Fibroblast of lung (primary cell): ENCODE measurements at places on chromosomes 16 and 17.

GRCh38 chr17:40450175-40450574 is 6.9 kb downstream of the IGFBP4 start:
- peak; percentile 56 for DNase-seq

- DNase-seq = no peak
These were observed 16.3 kb downstream of the FOXJ1 start for GRCh38 chr17:76124582-76125390.

GRCh38 chr17:69717214-69717613 is 302.7 kb downstream of the MAP2K6 start:
- DNase-seq = no peak

GRCh38 chr16:8511464-8511863 is 78.8 kb downstream of the TMEM114 start:
- no peak for DNase-seq

- DNase-seq = no peak
These were observed 10.6 kb downstream of the MIEN1 start for GRCh38 chr17:39719563-39720355.

DNA sequence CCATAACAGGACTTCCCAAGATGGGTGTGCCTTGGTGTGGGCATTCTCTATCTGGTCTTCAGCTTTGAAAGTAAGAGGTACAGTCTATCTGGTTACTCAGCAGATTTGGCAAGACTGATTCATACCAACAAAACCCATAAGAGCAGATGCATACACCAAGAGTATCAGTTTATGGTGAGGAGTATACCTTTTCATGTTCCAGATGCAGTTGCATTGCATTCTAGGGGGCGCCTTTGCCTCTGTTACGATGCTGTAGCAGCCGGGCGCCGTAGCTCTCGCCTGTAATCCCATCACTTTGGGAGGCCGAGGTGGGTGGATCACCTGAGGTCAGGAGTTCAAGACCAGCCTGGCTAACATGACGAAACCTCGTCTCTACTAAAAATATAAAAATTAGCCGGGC is 31.1 kb upstream of the CARMIL2 start:
- DNase-seq = no peak

DNA sequence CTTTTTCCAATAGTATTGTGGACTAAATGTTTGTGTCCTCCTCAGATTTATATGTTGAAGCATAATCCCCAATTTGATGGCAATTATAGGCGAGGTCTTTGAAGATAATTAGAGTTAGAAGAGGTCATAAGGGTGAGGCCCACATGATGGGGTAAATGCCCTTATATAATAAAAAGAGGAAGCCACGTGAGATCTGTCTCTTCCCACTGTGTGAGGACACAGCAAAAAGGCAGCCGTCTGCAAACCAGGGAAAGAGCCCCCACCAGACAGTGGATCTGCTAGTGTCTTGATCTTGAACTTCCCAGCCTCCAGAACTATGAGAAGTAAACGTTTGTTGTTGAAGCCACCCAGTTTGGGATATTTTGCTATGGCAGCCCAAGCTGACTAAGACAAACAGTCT is 76.0 kb downstream of the LYRM1 start:
- no peak for DNase-seq

DNA sequence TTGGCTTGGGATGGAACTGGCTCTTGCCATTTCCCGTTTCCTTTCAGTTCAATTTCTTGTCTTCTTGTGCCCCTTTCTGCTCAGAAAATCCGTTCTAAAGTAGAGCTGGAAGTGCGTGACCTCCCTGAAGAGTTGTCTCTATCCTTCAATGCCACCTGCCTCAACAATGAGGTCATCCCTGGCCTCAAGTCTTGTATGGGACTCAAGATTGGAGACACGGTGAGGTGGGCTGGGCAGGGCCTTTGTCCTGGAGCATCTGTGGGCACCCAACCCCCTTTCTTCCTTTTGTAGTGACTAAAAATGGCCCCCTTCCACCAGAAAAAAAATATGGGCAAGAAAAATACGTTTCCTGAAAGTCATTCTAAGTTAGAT is 32.9 kb upstream of the EFCAB13 start:
- DNase-seq = no peak

DNA sequence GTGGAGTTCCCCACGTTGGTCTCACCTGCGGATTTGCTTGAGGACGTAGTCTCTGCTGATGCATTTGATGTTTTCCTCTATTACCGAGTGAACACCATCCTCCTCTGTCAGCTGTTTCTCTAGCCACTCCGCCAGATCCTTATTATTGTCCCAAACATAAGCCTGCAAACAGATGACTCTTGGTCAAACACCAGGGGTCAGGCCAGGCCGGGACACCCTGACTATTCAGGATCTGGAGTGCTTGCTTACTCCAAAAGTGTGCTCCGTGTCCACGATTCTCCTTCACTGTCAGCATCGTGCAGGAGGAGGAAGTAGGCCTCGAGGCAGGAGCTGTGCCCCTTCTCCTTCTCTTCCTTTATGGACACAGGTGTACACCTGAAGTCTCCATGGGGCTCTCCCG is 140.2 kb downstream of the AATF start:
- no peak for DNase-seq

DNA sequence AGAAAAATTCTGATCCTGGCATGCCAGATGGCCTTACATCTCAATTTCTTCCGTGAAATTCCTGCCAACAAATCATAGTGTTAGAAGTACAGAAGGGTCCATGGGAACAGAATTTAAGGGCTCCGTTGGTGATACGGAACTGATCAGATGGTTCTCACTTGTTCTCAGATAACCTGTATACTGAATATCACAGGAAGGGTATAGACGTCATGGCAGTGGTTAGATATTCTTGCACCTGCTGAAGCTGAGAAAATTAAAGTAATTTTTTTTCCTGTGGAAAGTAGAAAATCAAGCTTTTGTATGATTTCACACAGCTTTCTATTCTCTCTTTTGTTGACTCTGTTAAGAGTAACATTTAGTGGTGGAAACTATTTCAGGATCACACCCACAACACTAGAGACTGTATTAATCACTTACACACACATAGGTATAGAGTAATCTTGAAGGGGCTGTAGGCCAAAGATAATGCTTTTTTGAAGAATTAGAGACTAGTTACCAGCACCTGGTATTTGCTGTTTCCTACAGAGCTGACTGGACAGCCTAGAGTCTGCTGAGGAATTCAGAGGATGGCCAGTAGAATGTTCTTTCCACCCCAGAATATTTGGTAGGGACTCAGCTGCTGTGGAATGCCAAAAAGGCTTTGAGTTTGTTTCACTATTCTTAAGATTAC is 7.5 kb downstream of the TENT4B start:
- DNase-seq = no peak

GRCh38 chr16:46788891-46789474 is 40.8 kb upstream of the MYLK3 start:
- no peak for DNase-seq

- no peak for DNase-seq
These were observed 73.7 kb downstream of the MRC2 start for GRCh38 chr17:62700964-62701705.

DNA sequence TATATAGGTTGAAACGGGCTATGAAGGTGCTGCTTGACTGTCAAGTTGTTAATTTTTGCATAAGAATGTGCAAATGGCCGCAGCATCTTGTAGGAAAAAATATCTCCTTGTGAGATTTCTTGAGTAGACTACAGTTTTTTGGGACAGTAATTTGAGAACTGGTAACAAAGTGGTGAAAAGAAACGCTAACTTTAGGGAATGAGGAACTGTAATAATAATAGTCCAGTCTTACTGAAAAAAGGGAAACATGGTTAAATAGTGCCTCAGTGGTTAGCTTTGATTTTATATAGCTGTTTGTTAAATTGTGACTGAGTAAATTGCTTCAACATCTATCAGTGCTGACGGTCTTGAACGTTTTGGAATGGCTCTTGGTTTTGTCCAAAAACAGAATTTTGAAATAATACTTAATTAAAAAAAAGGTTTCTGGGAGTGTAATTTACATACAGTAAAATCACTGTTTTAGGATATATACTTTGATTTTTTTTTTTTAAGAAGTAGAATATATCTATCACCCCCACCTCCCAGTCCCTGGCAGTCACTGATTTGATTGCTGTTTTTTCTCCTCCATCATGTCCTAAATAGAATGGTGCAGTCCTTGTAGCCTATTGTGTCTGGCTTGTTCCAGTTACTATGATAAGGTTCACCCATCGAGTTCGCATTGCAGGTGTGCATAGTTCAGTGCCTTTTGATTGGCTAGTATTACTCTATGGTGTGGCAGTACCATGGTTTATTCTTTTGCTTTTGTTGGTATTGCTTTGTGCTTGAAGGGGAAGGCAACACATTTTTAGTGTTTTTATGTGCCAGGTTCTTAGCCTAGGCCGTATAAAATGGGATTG is 2.8 kb downstream of the HAPSTR1 start:
- no peak for DNase-seq

DNA sequence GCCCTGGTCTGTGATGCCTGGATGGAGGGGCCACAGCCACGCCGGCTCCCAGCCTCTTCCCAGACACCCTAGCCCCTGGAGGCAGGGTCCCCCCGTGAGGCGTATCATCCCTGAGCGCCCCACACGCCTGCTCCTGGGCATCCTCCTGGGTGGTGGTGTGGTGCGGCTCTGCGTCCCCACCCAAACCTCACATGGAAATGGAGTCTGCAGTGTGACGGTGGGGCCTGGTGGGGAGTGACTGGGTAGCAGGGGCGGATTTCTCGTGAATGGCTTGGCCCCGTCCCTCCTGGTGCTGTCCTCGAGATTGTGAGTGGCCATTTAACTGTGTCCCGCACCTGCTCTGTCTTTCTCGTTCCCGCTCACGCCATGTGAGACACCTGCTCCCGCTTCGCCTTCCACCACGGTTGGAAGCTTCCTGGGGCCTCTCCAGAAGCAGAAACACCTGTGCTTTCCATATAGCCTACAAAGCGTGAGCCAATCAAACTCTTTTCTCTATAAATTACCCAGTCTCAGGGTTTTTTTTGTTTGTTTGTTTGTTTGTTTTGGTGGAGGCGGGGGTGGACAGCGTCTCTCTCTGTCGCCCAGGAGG is 5.9 kb upstream of the SSTR5 start:
- DNase-seq = no peak

DNA sequence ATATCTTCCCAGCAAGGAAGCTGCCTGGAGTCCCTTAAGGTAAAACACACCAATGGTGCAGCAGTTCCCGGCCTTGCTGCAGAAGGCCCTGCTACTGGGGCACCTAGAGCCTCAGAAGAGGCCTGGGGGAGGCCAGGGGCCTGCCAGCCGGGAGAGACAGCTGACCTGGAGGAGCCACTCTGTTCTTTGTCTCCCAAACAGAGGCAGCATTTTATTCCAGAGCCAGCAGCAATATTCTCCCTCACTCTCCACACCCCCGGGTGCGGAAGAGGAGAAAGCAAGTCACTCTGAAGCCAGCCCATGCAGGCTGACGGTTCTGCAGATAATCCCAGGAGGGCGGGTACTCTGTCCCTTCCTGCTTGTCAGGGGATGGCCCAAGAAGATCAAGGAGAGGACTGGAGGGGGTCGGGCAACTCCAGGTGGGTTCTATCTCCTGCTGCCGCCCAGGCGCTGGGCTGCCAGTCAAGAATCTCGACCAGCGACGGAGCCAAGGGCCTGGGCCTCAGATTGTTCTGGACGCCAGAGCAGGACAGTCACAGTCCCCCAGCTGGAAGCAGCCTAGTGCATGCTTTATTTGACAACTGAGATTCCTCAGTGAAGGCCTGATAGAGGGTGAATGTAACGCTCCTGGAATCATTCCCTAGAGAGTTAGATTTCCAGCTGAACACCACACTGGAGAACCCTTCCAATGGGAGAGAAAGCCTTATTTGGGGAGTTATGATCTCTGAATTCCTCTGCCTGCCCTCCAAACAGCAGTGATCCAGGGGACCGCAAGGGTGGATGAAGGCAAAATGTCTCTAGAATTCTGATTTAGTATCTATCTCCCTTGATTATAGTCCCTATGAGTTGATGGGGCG is 1.1 kb upstream of the KIFC3 start:
- no peak for DNase-seq

GRCh38 chr17:55177159-55177854 is 87.5 kb upstream of the HLF start:
- DNase-seq = no peak

DNA sequence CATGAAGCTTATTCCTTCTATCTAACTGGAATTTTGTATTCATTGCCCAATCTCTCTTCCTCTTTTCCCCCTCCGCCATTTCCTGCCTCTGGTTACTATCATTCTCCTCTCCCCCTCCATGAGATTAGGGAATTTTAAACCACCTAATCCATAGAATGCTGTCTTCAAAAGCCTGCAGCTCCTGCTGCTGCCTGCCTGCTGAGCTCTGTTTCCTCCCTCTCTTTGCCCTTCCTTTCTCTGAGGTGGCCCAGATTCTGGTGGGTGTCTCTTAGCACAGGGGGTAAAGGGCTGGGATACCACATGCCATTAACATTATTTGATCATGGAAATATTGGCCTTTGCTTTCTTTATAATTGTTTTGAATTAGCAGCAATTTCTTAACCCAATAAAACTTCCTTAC is 241.6 kb downstream of the CNTNAP4 start:
- DNase-seq = no peak

DNA sequence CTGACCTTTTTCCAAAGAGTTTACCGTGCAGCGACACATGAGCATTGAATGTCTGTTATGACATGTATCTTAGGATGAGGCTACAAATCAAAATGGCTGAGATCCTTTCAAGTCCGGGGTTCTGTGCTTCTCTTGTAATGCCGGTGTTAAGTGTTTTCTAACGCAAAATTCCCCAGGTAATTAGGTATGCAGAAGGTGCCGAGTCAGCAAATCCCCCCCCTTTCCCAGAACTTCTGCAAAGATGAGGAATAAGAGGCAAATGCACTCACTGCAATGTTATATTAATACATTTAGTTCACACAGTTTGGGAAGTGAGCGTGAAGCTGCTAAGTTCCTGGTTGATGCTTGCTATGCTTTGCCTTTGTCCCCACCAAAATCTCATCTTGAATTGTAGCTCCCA is 36.3 kb upstream of the MLYCD start:
- DNase-seq = no peak

DNA sequence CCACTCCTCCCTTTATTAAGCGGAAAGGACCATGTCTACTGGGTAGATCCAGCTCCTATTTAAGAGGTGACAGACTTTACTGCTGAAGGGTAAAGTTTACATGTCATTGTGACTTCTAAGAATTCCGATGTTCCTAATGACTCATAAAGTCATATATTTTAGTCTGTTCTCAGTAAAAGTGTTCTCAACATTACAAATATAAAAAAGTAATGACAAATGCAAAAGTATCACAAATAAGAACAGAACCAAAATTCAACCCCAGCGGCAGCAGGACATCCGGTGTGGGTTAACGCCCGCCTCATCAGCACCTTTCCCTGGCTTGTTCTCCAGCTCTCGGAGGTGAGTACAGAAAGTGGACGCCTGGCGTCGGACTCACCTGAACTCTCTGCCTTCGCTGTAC is 6.8 kb downstream of the AXIN1 start:
- no peak for DNase-seq

DNA sequence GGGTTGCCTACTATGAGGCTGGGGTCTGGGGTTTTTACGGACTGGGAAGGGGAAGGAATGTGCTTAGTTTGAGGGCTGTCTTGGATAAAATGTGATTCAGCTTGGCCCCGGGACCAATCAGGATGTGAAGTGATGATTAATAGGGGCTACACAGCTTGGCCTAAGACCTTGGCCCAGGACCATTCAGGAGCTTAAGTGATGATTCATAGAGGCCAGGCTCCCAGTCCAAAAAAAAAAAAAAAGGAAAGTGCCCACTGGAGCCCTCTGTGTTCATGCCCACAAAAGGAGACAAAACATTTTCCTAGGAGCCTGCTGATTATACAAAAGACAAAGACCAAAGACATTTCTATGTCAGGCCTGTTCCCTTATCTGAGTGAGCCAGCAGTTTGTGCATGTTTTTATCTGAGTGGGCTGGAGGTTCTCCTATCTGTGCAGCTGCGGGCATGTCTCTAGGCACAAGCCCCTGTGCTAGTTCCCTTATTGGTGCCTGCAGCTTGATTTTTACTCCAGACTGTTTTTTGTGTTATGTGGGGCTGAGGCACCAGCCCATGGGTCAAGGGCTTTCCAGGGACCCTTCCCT is 898.2 kb upstream of the GOT2 start:
- peak; percentile 83 for DNase-seq
